ENCODE measurements at places on chromosomes 6 and 20. TPM values are rescaled to one million over a fixed set of nuclear protein-coding genes. Genes with fewer than 3 reads are reported as not detected.

TNFRSF6B gene
- 1.6 TPM for total RNA-seq

CEP162 gene
- 11.0 TPM for total RNA-seq

GJA1 gene
- total RNA-seq: 0.32 TPM

SIRT5 gene
- total RNA-seq: 22.3 TPM

GRCh38 chr6:167314180-167314821 lies 10.6 kb upstream of the TTLL2 start:
- no peak for DNase-seq

DNA sequence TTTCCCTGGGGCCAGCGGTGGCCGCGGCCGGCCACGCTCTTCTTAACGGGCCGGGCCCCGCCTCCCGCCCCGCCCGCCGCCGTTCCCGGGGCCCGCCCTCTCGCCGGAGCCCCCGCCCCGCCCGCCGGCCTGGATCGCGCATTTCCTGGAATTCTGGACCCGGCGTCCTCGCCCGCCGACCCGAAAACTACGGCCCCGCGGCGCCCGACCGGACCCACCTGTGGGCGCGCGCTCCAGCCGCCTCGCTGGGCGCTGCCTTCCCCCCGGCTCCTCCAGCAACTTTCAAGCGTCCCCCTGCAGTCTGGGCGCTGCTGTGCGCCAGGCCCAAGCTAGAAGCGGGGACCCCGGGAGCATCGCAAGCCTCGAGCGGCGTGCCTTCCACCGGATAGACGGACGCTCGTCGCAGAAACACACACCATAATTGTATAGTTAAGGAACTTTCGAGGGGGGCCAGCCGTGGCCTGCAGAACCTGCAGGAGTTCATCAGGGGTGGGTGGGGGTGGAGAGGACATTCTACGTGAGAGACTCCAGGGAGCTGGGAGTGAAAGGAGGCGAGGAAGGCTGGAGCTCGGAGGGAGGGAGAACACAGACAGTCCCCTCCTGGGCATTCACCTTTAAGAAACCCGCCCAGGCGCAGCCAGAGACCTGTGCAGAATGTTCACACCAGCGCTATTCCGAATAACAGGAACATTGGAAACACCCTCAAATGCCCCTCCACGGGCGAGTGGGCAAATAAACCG lies at the start of gene ADA:
ADA (minus strand) TSS at position 16 of the 740 bp plus-strand sequence. CDS start 92 bp downstream, outside the sequence.
- DNase-seq: peak; percentile 58

DNA sequence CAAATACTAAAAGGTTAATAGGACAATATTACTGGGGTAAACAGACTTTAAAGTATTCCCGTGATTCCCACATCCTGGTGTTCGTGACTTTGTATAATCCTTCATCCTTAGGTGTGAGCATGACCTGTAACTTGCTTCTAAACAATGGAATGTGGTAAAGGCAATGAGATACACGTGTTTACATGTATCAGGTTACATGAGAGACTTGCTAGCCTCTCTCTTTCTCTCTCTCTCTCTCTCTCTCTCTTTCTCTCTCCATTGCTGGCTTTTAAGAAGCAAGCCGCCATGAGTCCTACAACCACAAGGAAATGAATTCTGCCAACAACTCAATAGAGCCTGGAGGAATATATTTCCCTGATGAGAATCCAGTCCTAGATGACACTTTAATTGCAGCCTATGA lies 83.9 kb upstream of the LGSN start:
- no peak for DNase-seq

DNA sequence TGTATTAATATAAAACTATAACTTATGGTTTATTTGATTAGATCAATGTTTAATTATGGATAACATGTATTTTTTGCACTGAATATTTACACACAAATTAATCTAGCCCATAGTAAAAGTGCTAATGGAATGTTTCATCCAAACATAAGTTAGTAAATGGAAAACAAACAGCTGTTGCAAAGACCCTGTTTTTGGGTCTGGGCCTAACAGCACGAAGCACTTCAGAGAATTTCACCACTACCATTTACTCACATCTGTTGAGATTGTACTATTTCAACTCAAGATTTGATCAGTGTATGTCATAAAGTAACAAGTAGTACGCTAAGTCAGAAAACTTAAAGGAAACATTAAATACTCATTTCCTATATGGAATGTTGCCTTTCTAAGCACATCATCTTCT lies 359.6 kb downstream of the LAMA2 start:
- DNase-seq: no peak

SLC16A10 gene
- 5.9 TPM for total RNA-seq

- no peak for DNase-seq
Observed at GRCh38 chr6:26501482-26501986, 1.4 kb downstream of the BTN1A1 start.
